ENCODE measurements at places on chromosomes 3 and 15.

DNA sequence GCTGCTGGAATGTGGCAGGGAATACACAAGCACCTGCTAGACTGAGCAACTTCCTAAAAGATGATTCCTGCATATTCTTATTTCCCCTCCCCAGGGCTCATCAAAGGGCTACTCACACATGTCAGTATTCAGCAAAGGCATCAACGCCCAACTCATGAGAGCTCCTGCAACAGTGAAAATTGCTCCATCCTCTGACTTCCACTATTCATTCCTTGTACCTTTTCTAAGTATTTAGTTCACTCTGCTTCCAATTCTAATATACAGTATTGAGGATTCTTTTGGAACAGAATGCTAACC lies 84.1 kb downstream of the SCN11A start:
- H3K27ac ChIP-seq = no peak overlapping the region
- H3K4me1 ChIP-seq = no peaks in the 10 kb centered on the region
- H3K27me3 ChIP-seq = no peaks in the 10 kb centered on the region
- no peaks in the 10 kb centered on the region for H3K36me3 ChIP-seq

GRCh38 chr15:78038585-78039247 lies 38.8 kb downstream of the TBC1D2B start:
- H3K27ac ChIP-seq = no peak overlapping the region
- H3K4me1 ChIP-seq = peaks cover 49% of the 10 kb centered on the region
- H3K36me3 ChIP-seq = no peaks in the 10 kb centered on the region
- DNase-seq = no peak

DNA sequence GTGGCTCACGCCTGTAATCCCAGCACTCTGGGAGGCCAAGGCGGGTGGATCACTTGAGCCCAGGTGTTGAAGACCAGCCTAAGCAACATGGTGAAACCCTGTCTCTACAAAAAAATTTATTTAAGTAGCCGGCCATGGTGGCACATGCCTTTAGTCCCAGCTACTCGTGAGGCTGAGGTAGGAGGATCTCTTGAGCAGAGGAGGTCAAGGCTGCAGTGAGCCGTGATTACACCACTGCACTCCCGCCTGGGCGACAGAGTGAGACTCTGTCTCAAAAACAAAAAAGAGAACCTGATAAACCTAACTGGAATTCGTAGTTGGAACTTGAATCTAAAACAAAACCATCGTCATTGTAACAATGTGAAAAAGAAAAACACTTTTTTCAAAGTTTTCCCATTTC lies 57.1 kb downstream of the TCAIM start:
- no peak overlapping the region for H3K27ac ChIP-seq
- peaks cover 5% of the 10 kb centered on the region for H3K4me1 ChIP-seq
- no peaks in the 10 kb centered on the region for H3K27me3 ChIP-seq
- no peaks in the 10 kb centered on the region for H3K36me3 ChIP-seq
- H3K4me3 ChIP-seq = no peak overlapping the region
- no peak for DNase-seq

GRCh38 chr3:101042996-101043686 lies 49.9 kb upstream of the ABI3BP start:
- H3K27ac ChIP-seq = no peak overlapping the region
- no peaks in the 10 kb centered on the region for H3K27me3 ChIP-seq
- H3K4me1 ChIP-seq = peaks cover 7% of the 10 kb centered on the region
- no peak overlapping the region for H3K4me3 ChIP-seq

DNA sequence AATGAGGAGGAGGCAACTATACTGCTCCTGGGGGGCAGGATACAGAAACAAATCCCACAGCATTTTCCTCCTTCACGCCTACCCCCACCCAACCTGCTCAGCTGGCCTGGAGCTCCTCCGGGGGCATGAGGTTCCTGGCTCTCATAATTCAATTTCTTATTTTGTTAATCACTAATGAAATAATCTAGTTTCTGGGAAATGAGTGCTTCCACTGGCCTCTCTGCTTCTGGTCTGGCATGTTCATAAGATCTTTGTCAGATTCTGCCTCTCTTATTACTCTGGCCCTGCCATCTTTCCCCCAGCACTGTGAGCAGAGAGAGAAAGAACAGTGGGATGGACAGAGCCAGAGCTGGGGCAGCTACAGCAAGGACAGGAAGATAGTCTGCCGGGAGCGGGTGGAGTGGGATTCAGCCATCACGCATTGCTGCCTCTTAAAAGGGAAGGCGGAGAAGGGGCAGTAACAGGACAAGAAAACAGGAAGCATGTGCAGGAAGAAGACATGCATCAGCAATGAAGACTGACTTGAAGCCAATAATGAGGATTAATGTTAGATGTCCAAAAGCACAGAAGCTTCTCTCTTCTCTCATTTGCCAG lies 13.6 kb downstream of the RPAP1 start:
- no peak for DNase-seq
- H3K27me3 ChIP-seq = no peaks in the 10 kb centered on the region
- no peak overlapping the region for H3K4me3 ChIP-seq
- no peak overlapping the region for H3K27ac ChIP-seq

DNA sequence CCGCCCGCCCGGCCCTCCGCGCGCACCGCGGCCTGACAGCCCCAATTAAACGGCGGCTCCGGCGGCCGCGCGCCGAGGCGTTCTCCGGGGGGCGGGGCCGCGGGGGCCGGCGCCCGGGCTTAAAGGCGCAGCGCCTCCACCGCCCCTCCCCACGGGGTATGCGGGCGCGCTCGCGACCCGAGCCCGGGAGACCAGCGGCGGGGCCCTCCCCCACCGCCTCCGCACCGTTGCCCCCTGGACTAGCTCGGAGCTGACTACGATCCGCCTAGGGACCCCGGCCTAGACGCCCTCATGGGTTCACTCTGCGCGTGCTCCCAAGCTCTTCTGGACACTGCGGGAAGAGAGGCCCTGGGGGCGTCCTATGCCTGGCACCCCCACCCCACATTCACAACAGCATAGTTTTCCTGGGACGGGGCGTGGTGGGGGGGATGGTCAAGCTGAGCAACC lies at the start of gene DUSP7:
DUSP7 (minus strand) TSS at position 51 of the 447 bp plus-strand sequence. CDS start 205 bp downstream, outside the sequence.
- no peaks in the 10 kb centered on the region for H3K36me3 ChIP-seq
- H3K27me3 ChIP-seq = no peaks in the 10 kb centered on the region
- peak; percentile 80 for DNase-seq
- peak within 1 kb of the TSS; percentile 55 for H3K27ac ChIP-seq
- H3K4me1 ChIP-seq = peaks cover 11% of the 10 kb centered on the region

DNA sequence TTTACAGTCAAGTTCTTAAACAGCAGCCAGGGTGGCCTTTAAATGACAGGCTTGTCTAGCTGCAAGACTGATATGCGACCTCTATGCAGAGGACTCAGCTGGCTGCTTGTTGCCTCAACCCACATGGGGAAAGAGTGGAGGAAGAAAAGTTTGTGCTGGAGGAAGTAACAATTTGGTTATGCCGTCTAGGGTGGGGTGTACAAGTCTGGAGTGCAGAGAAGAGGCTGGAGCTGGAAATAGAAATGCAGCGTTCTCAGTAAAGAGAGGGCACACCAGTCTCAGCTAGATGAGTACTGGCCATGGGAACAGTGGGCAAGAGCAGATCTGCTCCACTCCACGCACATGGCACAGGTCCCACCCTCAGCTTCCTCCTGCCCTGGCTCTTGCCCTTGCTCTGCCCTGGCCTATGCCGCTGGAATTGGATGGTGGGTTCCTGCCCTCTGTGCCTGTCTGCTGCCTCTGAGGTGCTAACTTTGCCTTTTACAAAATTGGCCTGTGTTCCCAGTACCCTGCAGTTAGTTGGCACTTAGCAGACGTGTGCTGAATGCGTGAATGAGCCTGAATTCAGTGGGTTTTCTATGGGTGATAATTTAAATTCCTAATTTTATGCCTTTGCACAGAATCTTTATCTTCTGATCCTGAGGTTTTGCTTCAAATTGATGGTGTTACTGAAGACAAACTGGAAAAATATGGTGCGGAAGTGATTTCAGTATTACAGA lies 59.7 kb upstream of the FURIN start:
- DNase-seq = no peak
- H3K27me3 ChIP-seq = no peaks in the 10 kb centered on the region
- H3K4me1 ChIP-seq = no peaks in the 10 kb centered on the region

Measured in MM.1S (cell line).